ENCODE measurements at places on chromosomes 3 and 15.
A peak's percentile ranks its signal among the peaks of the same experiment; 100 is the strongest.

DNA sequence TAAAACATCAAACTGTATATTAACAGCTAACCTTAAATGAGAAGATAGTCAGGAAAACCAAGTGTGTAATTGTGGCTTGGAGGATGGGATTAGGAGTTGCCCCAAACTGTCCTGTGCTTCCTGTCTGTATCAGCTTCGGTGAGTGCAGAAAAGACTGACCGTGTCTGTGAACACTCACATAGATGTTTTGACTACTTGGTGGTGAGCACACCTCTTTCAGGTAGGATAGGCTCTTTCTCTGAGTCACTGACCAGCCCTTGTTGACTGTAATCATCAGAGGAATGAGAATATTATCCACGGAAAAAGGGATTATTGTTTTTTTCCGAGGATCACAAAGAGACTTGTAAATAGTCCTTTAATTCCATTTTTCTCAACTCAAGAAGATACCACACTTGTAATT is 51.5 kb downstream of the GMNC start:
- no peak for DNase-seq

- peak; percentile 31 for DNase-seq
These were observed 93.1 kb downstream of the GMPS start for GRCh38 chr3:155963570-155963969.

GRCh38 chr15:51184627-51185026 is 89.9 kb upstream of the TNFAIP8L3 start:
- DNase-seq = no peak

GRCh38 chr3:109346770-109347295 is 9.5 kb upstream of the DPPA4 start:
- peak; percentile 22 for DNase-seq

GRCh38 chr3:149442043-149442442 is 32.5 kb upstream of the TM4SF4 start:
- DNase-seq = peak; percentile 6

DNA sequence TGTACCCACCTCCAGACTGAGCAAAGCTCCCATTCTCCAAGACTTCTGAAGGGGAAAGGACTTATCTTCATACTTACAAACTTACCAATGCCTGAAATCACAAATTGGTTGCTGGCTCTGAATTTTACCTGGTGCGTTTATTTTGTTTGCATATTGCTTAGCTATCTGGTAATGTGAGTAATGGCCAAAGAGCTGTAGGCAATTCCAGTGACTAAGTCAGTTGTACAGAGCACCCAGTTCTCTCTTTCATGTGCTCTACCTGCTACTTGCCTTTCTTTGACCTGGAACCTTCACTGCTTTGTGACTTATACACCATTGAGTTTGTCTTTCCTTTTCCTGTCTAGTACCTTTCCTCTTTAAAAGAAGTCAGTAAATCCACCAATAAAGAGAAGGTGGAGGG is 755.9 kb upstream of the LMCD1 start:
- peak; percentile 27 for DNase-seq

DNA sequence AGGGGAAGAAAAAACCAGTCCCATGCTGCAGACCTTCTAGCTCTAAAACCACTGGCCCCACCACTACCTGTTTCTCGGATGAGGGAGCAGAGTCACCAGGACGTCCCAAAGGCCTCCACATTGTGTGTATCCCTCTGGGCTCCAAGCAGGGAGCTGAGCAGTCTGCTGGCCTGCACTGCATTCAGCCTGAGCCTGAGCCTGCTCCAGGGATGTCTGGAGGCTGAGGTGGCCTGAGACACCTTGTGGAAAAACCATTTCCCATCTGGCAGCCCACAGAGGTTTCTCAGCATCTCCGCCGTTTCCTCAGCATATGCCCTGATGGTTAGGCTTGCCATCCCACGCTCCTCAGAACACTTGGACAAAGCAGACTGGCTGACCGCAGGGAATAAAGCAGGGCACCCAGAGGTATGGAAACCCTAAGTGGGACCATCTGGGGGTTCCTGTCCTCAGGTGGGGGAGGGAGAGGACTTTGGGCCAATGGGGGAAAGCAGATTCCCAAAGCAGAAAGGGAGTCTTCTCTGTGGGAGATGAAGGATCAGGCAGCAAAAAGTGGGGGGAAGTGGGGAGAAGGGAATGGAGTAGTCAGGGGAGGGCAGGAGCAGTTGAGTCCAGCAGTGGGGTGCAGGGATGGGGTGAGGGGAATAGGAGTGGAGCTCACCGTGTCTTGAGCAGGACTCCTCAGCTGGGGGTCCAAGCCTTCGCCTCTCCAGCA is at the start of gene CILP:
TSS of gene CILP (minus strand) at position 704 of the 712 bp plus-strand sequence. CDS start 1,718 bp downstream, outside the sequence.
- DNase-seq = no peak

- DNase-seq = peak; percentile 62
These were observed 37.6 kb downstream of the GBE1 start for GRCh38 chr3:81723732-81724313.

GRCh38 chr3:124144035-124144814 is 152.3 kb upstream of the ROPN1 start:
- DNase-seq = no peak

DNA sequence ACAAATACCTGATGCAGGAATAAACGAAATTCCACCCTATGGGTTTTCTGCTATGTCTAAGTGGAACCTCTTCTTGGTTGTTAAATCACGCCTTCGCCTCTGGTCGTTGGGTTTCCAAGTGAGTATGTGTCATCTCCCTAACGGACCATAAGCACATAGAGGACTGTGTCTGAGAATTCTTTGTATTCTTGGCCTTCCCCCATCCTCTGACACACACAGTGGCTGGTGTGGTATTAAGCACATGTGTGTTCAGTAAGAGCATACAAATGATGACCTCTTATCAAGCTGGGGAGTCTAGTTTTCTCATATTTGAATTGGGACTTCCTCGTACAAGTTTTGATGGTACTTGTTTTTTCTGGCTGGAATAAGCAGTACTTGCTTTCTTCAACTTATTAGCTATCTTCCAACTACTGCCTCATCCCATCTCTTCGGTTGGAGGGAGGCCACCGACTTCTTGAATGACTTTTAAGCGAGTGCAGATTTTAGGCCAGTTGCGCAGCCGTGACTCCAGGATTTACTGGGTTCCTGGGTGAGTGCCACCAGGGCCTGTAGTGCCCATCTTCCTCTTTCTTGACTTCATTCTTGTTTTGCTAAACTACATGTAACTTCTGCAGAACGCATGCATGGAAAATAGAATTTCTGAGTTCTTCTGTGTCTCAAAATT is 240.2 kb downstream of the ADAMTS17 start:
- no peak for DNase-seq

DNA sequence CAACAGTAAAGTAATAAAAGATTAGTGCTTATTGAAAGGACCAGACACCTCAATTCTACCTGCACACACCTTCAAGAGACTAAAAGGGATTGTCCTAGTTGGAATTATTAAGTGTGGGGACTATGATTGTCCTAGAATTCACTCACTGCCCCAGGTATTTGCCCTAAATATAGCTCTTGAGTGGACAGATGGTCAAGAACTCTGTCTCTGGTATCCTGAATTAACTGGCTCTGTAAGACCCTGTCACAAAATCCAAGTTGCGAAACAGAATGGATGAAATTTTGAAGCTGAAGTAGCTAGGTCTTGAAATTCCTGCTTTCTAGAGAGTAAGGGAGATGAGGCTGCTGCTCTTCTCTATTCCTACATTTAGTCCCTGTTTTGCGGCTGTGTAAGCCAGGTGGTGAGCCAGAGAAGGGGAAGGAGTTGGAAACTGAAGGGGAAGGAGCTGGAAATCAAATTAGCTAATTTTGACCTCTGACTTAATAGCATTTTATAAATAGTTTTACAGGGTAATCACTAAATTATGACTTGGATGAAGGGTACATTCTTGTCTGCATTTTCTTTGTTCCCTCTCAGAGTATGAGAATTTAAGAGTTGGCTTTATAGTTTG is 34.5 kb downstream of the KBTBD12 start:
- DNase-seq = no peak

DNA sequence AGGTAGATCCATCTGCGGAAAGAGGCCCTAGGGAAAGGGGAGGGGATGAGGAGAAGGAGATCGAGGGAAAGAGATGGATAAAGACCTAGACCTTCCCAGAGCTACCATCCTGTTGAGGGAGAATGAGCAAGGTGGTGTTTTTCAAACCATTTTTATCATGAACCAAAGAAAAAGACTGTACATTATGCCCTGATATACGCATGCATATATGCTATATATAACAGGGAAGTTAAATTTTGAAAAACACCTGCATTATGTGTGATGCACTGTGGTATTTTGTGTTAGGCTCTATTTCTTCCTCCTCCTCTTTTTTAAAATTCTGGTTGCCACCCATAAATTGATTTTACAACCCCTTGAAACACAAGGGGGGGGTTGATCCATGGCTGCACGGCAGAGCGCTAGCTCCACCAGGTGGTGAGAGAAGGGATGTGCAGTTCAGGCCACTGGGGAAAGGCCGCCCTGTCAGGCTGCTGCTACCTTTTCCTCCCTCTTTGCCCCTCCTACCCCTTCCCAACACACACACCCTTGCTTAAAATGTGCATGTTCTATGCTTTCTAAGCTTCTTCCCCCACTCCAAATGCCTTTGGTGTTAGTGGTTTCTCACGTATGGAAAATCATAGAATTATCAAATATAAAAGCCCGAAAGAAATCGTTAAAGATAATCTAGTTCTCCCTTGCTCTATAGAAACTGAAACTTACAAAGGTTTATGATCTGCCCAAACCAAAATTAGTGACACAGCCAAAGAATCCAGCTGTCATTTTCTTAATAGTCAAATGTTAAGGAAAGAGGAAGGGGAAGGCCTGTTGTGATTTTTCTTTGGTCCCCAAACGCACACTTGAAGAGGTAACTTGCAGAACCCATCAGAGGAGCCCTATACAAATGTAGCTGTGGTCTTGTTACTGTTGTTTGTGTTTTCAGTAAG is 262.0 kb upstream of the UMPS start:
- peak; percentile 11 for DNase-seq

- DNase-seq = no peak
These were observed 265.4 kb downstream of the CGGBP1 start for GRCh38 chr3:87793337-87793877.

DNA sequence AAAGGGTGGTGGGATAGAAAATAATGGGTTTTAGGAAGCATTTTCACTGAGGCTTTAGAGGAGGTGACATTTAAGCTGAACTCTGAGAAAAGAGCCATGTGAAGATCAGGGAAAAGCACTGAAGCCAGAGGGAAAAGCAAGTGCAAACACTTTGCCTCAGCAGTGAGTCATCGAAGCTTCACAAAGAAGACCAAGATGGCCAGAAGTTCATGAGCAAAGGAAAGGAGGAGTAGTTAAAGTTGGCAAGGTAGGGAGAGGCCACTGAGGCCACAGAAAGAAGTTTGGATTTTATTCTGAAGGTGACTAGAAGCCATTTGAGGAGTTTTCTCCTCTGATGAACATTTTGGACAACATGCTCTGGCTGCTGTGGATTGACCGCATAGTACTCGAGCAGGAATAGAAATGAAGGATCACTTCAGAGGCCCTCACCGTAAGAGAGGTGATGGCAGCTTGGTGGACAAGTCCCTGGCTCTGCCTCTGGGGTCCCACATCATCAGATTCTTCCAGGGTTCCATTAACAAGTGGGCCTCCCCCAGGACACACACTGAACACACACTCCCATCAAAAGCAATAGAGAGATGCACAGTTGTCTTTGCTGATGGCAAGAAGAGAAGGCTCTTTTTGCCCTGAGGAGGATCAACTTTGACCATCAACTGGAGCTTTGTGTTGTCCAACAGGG is 75.5 kb downstream of the TOP2B start:
- peak; percentile 13 for DNase-seq

DNA sequence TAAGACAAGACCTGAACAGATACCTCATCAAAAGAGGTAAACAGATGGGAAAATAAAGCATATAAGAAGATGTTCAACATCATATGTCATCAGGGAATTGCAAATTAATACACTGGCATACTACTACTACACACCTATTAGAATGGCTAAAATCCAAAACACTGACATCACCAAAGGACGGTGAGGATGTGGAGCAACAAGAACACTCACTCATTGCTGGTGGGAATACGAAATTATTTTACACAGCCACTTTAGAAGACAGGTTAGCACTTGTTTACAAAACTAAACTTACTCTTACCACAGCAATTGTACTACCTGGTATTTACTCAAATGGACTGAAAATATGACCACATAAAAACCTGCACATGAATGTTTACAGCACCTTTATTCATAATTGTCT is 119.6 kb downstream of the GSK3B start:
- DNase-seq = no peak

DNA sequence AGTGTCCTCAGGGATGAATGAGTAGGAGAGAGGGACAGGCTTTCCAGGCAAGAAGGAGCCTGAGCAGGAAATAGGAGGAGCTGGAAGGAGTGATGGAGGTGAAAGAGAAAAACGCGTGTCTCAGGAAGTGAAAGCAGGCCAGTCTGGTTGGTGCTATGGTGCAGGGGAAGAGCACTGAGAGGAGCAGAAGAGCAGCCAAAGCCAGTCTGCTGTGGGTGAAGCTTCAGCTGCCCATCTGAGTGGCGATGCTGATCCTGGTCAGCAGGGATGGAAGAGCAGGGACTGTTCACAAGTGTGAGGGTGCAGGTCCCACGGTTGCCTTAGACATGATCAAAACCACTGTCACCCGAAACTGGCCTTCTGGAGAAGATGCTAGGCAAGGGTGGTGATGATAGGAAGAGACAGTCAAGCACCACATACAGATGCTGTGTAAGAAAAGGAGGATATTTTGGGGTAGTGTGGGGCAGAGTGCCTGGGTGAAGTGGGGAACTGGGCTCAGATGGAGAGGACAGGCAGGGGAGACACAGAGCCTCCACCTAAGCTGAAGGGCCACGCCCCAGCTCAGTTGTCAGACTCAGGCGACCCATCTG is 5.5 kb upstream of the KY start:
- no peak for DNase-seq

GRCh38 chr3:9036404-9037131 is 73.3 kb upstream of the RAD18 start:
- DNase-seq = no peak

DNA sequence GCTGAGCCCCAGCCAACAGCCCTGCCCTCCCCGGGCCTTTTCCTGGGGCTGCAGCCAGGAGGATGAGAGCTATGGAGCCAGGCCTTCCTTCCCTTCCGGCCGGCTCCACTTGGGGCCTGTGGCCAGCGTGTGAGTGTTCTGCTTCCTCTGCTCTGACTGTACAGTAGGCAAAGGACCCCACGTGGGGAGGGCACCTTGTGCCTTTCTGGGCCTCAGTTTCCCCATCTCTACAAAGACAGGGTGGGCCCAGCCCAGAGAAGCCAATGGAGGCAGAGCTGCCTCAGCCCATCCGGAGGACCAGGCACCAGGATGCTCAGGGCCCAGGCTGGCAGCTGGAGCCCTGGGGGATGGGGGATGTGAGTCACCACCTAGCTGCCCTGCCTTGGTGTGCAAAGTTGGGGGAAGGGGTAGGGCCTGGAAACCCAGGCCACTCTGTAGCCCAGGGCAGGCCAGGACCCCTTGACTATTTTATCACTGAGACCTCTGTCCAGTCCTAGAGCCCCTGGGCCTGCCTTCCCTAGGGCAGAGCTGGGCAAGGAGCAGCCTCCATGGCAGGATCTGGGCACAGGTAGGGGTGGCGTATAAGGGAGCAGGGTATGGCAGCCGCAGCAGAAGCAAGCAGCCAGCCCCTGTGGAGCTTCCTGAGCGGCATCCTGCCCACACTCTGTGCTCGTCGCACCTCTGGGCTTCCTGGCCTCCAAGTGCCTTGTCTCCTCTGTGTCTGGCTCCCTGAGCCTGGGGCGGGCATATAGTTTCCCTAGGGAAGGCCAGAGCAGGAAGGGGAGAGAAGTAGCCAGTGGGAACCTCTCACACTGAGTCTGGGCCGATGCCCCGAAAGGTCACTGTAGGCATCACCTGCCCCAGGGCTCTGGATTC is 1.8 kb downstream of the PSTPIP1 start:
- peak; percentile 7 for DNase-seq
